Fibroblast of lung (primary cell): ENCODE measurements at places on chromosomes 4 and X.

- no peak for DNase-seq
These were observed 1087.3 kb upstream of the PRKX start for GRCh38 chrX:4800756-4801155.

DNA sequence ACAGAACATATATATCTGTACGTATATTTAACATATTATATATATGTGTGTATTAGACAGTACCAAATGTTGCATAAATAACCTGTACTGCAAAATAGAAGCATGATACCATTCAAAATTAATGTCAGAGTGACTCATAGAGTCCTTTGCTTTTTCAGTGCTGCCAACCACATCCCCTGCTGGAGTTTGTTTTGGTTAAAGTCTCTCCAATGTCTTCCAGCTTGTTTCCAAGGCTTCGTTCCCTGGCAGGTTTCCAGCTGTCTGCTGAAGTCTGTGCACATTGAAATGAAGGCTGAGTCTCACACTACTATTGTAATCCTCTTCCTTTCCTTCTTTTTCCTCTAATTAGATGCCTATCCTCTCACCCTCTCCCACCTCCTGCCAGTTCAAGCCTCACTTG is 14.9 kb downstream of the NRK start:
- peak; percentile 88 for DNase-seq

GRCh38 chr4:40750461-40751258 is 905 bp downstream of the NSUN7 start:
- DNase-seq = peak; percentile 9

- DNase-seq = peak; percentile 3
These were observed 1454.8 kb downstream of the RPA4 start for GRCh38 chrX:98338544-98338943.

DNA sequence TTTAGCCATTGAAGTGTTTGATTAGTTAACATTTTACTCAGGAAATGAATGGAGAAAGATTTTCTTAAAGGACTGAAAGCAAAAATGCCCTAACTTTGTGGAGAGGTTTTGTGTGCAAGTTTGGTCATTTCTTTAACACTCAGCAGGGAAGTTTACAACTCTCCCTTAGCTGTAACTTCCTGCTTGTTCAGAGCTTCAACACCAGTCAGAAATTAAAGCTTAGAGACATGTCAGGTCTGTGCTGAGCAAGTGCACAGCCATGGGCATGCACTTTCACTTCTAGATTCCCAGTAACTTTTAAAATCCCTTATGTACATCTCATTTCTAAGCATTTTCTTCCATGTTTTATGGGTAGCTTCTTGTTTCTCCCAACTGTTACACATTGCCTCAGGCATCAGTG is 326.0 kb downstream of the ACTRT1 start:
- DNase-seq = no peak

DNA sequence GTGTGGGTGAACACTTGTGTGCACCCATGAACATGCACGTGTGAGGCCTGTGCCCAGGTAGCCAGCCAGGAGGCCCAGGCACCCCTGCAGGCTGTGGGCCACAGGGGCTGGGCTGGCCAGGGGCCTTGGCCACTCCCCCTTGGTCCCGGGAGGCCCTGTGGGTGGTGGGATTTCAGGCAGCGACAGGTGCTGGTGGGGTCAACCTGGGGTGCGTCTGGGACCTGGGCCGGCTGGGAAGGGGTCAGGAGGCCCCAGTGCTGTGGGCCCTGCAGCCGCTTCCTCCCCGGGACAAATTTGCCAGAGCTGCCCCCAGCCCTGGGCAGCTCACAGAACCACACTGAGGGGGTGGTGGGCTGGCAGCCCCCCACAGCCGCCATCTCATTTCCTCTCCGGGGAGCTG is 7.9 kb downstream of the FGFRL1 start:
- DNase-seq = no peak

DNA sequence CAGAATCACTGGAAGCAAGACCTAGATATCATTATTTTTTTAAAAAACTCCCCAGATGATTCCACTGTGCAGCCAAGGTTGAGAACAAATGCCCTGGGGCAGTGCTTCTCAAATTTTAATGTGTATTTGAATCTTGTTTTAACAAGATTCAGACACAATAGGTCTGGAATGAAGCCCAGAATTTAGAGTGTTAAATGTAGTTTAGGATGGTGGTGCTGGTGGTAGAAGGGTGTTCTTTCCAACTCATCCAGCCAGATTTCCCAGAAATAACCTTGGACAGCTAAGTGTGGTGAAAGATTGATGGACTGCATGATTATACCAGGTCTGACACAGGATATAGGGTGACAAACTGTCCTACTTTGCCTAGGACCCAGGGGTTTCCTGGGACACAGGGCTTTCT is 120.1 kb upstream of the MED14 start:
- DNase-seq = peak; percentile 41

GRCh38 chrX:110181459-110182137 is 136.3 kb downstream of the AMMECR1 start:
- no peak for DNase-seq

- no peak for DNase-seq
These were observed 36.0 kb downstream of the PF4 start for GRCh38 chr4:73945674-73946449.

- DNase-seq = peak; percentile 39
These were observed 140.5 kb downstream of the GRIA3 start for GRCh38 chrX:123324625-123325024.
